NCI-H2081 treated with DMSO at 0.1 percent for 48 hours (cell line): ENCODE measurements at places on chromosomes 2 and 18.

DNA sequence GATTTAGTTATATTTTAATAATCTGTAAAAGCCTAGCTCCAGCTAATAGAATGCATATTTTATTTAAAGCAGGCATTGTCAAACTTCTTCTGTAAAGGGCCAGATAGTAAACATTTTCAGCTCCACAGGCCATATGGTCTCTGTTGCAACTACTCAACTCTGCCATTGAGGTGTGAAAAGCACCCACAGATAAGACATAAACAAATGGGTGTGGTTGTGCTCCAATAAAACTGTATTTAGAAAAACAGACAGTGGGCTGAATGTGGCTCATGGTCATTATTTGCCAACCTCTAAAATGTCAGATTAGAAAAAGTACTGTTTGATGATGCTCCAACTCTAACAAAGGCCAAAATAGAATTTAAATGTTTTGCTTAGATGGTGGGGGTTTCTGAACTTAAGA, 519.9 kb downstream of the RNF144A start:
- DNase-seq: no peak

DNA sequence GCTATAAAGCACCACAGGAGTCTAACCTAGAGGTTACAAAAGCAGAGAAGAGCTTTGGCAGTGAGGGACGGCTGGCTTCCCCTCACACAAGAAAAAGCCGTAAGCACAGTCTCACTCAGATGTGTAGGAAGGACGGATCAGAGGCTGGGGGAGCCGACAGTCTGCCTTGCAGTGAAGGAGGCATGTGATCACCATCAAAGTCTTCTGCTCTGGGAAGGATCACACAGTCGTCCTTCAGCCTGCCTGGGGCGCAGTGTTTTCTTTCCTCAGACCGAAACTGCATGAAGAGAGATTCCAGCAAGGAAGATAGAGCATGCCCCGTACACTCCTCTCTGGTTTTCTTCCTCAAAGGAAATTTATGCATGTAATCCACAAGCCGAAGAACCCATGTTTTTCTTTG, 24.1 kb downstream of the GATA6 start:
- DNase-seq: no peak

DNA sequence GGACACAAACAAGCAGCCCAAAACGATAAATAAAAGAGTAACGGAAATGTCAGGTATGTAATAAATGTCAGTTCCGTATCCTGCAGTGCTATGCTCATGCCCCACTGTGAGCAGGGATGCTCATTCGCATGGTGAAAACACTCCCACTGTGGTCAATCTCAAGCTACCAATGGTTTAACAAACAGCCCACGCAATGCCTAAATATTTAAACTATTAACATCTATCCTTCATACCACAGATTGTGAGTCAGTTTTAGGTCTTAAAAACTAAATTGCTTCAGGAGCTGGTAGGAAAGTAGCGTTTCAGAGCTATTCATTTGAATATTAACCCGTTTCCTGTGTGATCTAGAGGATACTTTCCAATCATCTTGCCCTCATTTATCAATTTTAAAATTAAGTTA, 207.4 kb downstream of the TCF4 start:
- no peak for DNase-seq

GRCh38 chr2:167759531-167759930, 487.9 kb downstream of the STK39 start:
- DNase-seq: no peak

- no peak for DNase-seq
These were observed 1234.4 kb downstream of the SUCLG1 start for GRCh38 chr2:83224591-83225200.
